ENCODE measurements at places on chromosomes 2 and 18.

DNA sequence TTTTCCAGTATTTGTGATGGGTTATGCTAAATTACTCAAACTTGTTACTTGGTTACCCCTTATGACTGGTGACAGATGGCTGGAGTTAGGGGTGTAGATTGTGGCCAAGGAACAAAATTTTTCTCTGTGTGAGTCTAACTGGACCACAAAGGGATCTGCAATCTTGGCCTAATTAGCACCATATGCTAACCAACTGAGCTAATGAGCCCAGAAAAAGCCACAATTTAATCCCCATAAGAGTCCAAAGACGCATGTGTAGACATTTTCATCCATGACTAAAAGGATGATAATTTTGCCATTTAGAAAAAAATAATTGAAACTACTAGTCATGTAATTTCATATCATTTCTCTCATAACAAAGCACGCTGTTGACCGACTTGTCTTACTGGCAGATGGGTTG is 151.2 kb downstream of the ABCA12 start:
- DNase-seq, result peak; percentile 44

DNA sequence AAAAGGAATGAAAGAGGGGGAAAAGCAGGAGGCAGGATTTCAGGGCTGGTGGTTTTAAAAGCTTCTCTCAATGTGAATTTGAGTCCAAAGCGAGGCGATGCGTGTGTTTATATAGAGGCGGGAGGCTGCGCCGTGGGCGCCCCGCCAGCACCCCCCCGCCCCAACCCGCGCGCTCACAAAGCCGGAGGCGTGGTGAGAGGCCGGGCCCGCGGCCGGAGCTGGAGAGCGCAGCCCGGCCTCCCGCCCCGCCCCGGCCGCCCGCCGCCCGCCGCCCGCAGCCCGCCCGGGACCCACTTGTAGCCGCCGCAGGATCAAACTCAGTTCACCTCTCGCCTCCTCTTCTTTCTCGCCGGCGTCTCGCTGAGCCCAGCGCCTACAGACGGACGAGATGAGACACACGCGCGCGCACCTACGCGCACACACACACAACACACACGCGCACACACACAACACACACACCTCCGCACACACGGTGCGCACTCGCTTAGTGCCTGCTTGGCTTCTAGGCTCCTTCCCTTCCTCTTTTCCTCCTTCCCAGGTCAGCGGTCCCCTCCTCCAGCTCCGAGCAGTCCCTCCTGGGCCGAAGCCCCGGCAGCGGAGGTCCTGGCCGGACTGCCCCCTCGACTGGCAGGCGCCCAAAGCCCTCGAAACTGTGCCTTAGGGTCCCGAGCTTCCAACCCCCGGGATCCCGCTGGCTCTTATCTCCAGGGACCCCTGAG is 1.3 kb upstream of the CYP26B1 start:
- DNase-seq, result no peak

- DNase-seq, result no peak
These were observed 55.0 kb downstream of the EPB41L3 start for GRCh38 chr18:5488844-5489243.

DNA sequence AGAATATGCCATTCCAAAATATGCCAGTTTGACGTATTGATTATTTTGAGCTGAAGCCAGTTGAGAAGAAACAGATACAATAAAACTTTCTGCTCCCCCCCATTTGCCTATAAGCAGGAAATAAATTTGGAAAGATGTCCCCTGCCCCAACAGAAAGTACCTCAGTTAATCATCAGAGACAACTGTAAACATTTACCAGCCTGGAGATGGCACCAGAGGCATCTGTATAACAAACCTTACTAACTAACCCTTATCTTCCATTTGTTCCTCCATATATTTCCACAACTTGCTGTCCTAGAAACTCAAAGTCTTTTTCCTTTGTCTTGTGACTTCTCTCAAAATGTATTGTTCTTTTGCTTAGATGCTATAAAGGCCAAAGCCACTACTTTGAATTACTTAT is 93.8 kb downstream of the AKAIN1 start:
- DNase-seq, result no peak

- peak; percentile 64 for DNase-seq
These were observed 157.2 kb upstream of the ZC3H15 start for GRCh38 chr2:186328838-186329237.

- no peak for DNase-seq
These were observed 136.1 kb upstream of the LGALSL start for GRCh38 chr2:64317707-64318475.

DNA sequence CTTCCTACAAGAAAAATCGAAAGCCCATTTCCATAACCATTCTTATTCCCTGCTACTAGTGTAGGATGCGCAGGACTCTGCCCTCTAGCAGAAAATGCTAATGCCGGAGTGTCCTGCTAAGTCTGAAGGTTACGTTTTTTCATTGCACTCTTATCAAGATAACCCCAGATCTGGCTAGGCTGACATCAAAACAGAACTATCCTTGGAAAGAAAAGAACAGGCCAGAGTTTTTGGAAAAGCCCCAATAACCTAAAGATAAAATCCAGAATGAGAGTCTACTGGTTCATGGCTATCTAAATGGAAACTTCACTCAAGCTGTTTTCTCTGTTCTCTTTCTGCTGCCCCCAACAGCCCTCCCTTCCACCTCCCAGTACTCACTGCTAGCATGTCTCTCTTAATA is 913 bp downstream of the RNF152 start:
- DNase-seq, result no peak

GRCh38 chr18:27845897-27846296 is 331.0 kb downstream of the CDH2 start:
- DNase-seq, result no peak

GRCh38 chr18:23536204-23536603 is 32.9 kb downstream of the RMC1 start:
- DNase-seq, result no peak

GRCh38 chr2:219176818-219177551 is at the start of gene CNPPD1:
TSS of gene CNPPD1 (minus strand) at chr2:219176925. CDS start at chr2:219176828, 97 bp downstream.
- DNase-seq, result peak; percentile 83

- DNase-seq, result peak; percentile 37
These were observed 143.1 kb downstream of the KCTD1 start for GRCh38 chr18:26405190-26405801.

DNA sequence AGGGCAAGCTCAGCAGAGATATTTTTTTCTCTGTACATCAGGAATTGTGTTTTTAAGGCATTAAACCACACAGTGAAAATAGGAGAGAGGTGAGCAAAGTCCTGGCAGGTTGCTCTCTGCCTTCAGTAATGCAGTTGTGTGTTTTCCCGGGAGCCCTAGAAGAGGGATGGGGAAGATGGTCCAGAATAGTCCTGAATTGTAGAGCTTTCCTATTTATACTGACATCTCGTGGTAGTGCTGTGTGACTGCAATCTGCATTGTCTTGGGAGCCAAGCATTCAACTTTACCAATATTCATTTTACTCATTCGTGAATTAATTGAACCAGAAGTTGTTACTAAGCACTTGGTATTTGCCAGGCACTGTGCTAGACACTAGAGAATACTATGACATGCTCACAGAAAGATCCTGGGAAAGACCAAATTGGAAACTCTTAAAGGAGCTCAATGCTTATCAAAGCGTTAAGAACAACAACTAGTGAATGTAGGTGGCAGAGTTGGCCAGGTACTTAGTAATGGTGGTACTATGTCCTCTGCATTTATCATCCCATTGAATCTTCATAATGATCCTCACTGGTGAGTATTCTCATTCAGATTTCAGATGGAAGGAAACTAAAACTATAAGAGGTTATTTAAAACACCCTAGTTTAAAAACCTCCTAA is 214.6 kb downstream of the TRIB2 start:
- peak; percentile 48 for DNase-seq

DNA sequence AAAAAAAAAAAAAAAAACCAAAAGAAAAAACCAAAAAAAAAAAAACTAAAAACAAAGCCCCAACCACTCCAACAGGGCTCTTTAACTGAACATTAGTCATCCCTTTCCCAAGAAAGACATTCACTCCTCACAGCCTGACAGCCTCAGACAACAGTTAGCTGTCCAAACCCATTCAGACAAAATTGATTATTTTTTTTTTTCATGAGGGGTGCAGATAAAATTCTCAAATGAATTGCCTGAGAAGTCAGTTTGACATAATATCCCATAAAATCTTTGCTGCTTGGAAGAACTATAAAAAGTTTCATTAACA is 206.1 kb upstream of the REV1 start:
- no peak for DNase-seq

DNA sequence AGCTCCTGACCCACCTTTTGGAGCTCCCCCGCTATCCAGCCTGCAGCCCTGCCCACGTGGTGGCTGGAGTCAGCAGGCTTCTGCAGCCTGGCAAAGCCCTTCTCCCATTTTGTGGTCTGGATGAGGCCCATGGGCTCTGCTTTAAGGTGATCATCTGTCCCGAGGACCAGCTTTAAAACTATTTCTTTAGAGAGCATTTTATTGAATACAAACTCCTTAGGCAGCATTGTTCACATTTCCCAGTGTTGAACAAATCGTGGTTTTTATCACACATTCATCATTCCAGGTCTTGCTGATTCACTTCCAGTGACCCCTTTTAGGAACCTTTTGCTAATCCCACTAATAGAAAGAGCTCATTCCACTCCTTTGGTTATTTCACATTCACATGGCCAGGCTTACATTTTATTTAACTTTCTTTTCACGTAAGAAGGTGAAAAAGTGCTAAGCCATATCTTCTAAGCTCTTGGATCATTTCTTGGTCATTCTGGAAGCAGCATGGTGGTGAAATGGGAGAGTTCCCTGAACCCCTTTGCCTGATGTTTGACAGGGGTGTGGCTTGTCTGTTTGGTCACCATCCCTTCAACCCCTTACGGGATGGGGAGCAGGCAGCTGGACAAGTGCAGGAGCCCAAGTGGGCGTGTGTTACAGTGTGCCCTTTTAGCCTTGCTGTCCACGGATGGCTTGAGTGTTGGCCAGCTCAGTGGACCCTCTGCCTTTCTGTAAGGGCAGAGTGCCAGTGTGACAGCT is 80.4 kb upstream of the RAPGEF4 start:
- peak; percentile 55 for DNase-seq

GRCh38 chr2:98121149-98121548 is 34.2 kb downstream of the VWA3B start:
- DNase-seq, result no peak

DNA sequence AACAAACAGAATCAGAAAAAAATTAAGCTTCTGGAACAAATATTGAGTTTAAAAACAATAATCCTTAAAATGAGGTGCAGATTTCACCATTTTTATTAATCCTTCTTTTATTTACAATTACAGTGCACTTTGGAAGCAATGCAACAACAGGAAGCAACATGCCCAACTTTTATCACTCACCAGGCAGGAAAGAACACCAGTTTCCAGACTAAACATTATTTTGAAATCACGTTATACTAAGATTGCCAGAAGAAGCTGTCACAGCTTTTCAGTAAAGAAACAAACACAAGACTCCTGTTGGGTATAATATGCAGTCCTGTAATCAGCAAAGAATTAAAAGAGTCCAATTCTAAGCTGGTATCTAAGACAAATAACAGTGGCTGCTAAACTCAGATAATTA is 137.9 kb upstream of the ZC3H15 start:
- DNase-seq, result no peak

DNA sequence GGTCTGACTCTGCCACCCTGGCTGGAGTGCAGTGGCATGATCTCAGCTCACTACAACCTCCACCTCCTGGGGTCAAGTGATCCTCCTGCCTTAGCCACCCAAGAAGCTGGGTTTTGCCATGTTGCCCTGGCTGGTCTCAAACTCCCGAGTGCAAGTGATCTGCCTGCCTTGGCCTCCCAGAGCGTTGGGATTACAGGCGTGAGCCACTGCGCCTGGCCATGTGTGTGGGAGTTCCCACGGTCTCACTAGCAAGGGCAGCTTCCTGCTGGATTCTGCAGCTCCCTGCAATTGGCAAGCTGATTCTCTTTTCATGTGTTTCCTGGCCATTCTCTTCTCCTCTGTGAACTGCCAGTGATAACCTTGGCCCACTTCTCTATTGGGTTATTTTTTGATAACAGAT is 84.0 kb downstream of the USP40 start:
- DNase-seq, result no peak

- no peak for DNase-seq
These were observed 482.0 kb downstream of the PTPRM start for GRCh38 chr18:8049147-8049546.

- DNase-seq, result no peak
These were observed 50.8 kb upstream of the FANCL start for GRCh38 chr2:58291726-58292438.

DNA sequence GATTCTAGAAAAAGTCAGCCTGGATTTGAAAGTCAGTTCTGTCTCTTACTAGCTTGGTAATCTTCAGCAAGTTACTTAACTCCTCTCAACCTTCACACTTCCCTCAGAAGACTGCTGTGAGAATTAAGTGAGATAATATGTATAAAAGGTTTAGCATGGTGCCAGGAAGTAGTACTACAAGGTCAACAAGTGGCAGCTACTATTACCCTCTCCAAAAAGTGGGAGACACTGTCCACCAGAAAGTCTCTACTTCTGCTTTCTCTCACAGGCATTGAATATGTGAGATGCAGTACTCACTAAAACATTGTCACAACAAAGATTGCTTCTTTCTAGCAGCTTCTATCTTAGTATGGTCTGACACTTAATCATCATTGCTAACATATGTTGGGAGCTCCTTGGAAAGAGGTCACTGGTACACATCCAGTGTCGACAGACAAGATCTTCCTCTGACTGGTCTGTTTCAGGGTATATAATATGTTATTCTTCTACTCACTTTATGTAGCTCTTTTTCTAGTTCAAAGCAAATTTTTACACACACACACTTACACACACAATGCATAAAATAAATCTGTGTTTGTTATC is 47.9 kb downstream of the DOCK10 start:
- no peak for DNase-seq

- DNase-seq, result no peak
These were observed 92.3 kb downstream of the B3GNT2 start for GRCh38 chr2:62287899-62288880.

- no peak for DNase-seq
These were observed 82.8 kb downstream of the MARCHF4 start for GRCh38 chr2:216289470-216289869.

DNA sequence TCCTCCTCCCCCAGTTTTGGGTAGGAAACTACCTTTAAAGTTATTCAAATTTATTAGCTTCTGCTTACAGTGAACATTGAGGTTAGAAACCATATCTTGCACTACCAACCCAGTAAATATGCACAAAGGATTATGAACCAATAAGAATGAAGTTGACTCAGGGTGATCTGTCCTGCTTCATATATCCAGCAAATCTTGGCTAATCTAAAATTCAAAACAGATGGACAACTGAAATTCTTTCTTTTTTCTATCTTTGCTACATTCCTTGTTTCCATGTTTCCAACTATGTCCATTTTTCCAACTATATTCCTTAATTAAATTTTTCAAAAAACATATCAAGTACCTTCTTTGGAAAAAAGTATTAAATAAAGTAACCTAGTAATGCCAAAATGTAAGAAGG is 149.3 kb downstream of the FAM124B start:
- peak; percentile 85 for DNase-seq

DNA sequence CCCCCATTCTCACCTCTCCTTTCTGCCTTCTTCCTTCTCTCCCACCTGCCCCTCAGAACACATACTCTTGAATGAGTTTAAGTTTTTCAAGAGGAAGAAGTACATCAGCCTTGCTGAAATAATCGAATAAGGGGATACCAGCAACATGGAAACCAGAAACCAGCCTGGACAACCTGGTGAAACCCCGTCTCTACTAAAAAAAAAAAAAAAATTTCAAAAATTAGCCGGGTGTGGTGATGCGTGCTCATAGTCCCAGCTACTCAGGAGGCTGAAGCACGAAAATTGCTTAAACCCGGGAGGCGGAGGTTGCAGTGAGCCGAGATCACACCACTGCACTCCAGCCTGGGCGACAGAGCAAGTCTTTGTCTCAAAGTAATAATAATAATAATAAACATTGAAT is 75.0 kb upstream of the SLC1A4 start:
- DNase-seq, result no peak

GRCh38 chr2:101478181-101479001 is 3.5 kb upstream of the RFX8 start:
- DNase-seq, result no peak
